ENCODE measurements at places on chromosomes 5 and 9. TPM values are rescaled to one million over a fixed set of nuclear protein-coding genes. Genes with fewer than 3 reads are reported as not detected.

Gene PCDHGC3
- total RNA-seq, result 69.0 TPM

Gene CCNI2
- 1.8 TPM for total RNA-seq

Gene NACC2
- total RNA-seq, result 18.0 TPM

Gene SH2D3C
- 9.2 TPM for total RNA-seq

Gene IL13
- total RNA-seq, result not detected

Gene FGF18
- total RNA-seq, result 0.69 TPM

Gene ETF1
- total RNA-seq, result 79.4 TPM

Gene C5
- 6.9 TPM for total RNA-seq

Gene MLANA
- total RNA-seq, result not detected

Gene STING1
- total RNA-seq, result 9.9 TPM

Gene XRCC4
- 13.1 TPM for total RNA-seq

Gene PCDHGA8
- 6.9 TPM for total RNA-seq

Gene NXNL2
- 1.4 TPM for total RNA-seq

Gene PCA3
- total RNA-seq, result 1.4 TPM

Gene CTNND2
- total RNA-seq, result 99.7 TPM

Gene NRG2
- total RNA-seq, result 5.1 TPM

Gene ZFP37
- 17.5 TPM for total RNA-seq

Gene TRPM3
- total RNA-seq, result 36.4 TPM

Gene FOXI1
- total RNA-seq, result not detected

Gene CATSPER3
- total RNA-seq, result 0.23 TPM

Gene IFNA21
- not detected for total RNA-seq

Gene PCDHA9
- 11.3 TPM for total RNA-seq

Gene TAL2
- 1.4 TPM for total RNA-seq

Gene TLX3
- not detected for total RNA-seq

Gene SLC6A7
- total RNA-seq, result 20.5 TPM

Gene C8G
- total RNA-seq, result not detected

Gene HTR4
- 5.5 TPM for total RNA-seq

Data from diencephalon (tissue), 1 donor.